Stimulated activated effector memory CD8-positive, alpha-beta T cell treated with anti-CD3 and anti-CD28 coated beads, Interleukin-12 subunit alpha, Interleukin-12 subunit beta, amount 100 ng/mL, for 72 hours (primary cell): ENCODE measurements at places on chromosomes 12 and 14.

GRCh38 chr12:78968226-78968625 is 103.7 kb downstream of the SYT1 start:
- DNase-seq, result no peak

GRCh38 chr12:94327809-94328208 is 131.9 kb downstream of the CEP83 start:
- no peak for DNase-seq

DNA sequence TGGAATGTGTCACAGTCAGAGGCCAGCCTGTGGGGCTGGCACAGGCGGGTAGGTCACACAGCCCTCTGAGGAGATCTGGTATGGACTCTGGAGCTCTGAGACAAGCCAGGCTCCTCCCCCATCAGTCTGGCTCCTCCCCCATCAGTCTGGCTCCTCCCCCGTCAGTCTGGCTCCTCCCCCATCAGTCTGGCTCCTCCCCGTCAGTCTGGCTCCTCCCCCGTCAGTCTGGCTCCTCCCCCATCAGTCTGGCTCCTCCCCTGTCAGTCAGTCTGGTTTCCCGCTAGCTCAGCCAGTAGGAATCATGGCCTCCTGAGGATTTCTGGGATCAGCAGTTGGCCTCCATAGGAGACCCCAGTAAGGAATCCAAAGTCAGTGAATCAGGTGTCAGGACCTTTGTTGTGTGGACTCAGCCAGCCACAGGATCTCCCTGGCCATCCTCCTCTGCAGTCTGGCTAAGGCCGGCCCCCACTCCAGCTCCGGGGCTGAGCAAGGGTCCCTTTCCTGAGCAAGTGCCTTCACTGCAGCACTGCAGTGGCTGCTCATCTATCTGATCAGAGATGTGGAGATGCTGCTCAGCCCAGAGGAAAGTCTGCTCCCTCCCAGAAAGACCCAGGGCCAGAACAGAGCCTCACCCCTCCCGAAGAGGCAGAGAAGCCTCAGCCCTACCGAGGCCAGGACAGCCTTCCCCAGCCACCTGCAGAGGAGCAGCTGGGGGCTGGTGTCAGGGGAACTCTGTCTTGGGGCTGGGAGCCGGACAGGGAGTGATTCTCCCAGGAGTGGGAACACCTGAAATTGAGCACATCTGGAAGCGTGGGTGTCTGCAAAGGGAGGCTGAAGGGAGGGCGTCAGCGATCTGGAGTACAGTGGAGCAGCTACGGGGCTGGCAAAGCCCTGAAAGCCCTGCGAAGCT is 35.7 kb downstream of the IQSEC3 start:
- DNase-seq, result no peak

GRCh38 chr12:97024393-97024792 is 117.3 kb downstream of the NEDD1 start:
- no peak for DNase-seq

DNA sequence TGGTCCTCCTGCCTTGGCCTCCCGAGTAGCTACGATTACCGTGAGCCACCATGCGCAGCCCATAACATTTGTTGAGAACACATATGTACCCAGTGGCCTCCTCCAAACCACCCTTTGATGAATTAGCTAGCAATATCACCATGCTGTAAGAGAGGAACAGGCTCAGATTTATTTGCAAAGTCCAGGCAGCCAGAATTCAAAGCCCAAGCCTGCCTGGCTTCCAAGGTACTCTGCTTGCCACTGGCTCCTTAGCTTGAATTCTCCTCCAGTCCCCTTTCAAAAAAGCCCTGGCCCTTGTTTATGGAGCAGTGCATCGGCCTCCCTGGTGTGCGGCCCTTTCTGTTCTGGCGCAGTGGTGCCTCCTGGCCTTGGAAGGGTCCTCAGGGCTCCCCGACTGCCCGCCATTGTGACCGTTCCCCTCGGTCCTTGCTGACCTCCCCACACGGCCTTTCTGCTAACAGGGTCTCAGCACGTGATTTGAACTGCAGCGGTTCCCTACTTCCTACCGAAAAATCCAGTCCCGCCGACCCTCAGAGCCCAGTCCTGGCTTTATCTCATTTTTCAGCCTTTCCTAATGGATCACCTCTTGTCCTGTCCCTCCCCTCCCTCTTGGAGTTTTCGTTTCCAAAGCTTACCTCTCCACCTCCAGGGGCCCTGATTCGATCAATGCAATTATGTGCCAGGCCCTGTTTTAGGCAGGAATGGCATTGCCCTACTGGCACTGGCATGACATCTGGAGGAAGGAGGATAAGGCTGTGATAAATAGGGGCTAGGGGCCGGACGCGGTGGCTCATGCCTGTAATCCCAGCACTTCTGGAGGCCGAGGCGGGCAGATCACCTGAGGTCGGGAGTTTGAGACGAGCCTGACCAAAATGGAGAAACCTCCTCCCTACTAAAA is 22.0 kb downstream of the SLC25A29 start:
- no peak for DNase-seq

- DNase-seq, result no peak
These were observed 42.6 kb downstream of the TRAF3 start for GRCh38 chr14:102819747-102820330.

- no peak for DNase-seq
These were observed 52.9 kb downstream of the SVOP start for GRCh38 chr12:108967869-108968540.

DNA sequence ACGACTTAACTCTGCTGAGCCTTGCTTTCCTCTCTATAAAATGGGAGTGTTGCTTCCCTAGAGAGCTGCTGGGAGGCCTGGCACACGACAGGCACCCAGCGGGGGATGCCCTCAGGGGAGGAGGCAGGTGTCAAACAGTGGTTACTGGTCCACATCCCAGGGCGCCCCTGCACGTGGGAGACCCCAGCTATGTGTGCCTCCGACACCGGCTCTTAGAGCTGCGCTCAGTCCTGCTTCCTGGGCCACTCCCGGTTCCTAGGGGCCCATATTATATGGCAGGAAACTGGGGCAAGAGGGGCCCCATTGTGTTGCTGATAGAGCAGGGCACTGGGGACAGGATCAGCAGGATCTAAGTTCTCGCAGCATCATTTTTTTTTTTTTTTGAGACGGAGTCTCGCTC is 47.3 kb downstream of the CHGA start:
- no peak for DNase-seq

- DNase-seq, result no peak
These were observed 24.1 kb downstream of the PTGER2 start for GRCh38 chr14:52338051-52338681.

DNA sequence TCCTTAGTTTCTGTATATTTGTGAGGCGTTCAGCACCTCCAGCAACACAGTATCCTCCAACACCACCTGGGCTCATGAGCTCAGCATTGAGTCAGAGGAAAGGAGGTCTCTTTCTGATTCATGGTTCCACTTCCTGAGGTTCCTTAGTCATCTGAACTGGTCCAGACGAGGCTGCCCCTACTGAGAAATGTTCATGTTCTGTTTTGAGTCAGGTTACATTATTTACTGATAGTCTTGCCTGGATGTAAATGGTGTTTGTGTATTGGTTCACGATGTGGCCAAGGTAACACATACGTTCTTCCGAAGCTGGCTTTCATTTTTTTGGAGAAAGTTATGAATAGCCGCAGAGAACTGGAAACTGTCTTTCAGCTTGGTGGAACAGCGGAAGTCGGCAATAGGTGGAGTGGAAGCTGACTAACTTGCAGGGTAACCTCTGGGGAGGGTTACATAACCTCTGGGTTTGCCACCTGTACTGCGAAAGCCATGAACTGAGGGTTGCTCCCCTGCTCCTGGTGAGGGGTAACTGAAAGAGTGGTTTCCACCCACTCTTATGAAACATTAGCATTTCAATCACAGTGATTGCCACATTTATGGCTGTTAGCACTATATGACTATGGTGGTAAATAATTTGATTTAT is 42.2 kb upstream of the MANSC4 start:
- DNase-seq, result peak; percentile 90

DNA sequence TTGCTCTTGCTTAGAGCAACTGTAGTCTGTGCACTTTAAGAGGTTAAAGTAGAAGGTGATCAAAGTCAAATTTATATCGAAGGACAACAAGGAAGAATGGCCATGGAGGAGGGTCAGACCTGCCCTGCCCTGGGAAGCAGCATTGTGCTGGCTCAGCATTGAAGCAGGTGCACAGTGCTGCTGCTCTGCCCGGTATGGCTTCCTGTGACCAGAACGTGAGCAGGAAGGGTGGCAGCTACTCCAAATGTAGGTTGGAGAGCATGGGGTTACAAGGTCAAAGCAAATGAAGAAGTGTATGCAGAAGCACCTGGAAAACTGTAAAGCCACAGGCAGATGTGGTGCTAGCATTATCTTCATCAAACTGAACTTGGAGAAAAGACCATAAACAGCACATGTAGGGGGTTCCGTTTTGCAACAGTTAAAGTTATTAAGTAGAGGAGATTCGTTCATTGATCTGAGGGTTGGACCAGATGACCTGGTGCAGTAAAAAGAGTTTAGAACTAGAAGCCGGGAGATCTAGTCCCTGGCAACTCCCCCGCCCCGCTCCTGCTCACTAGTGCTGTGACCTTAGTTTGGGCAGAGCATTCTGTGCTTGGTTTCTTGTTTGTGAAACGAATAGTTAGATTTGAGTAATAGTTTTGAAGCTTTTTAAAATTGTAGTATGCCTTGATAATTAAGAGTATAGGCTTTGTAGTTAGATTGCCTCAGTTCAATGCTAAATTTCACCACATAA is 84.2 kb downstream of the SCN8A start:
- no peak for DNase-seq

DNA sequence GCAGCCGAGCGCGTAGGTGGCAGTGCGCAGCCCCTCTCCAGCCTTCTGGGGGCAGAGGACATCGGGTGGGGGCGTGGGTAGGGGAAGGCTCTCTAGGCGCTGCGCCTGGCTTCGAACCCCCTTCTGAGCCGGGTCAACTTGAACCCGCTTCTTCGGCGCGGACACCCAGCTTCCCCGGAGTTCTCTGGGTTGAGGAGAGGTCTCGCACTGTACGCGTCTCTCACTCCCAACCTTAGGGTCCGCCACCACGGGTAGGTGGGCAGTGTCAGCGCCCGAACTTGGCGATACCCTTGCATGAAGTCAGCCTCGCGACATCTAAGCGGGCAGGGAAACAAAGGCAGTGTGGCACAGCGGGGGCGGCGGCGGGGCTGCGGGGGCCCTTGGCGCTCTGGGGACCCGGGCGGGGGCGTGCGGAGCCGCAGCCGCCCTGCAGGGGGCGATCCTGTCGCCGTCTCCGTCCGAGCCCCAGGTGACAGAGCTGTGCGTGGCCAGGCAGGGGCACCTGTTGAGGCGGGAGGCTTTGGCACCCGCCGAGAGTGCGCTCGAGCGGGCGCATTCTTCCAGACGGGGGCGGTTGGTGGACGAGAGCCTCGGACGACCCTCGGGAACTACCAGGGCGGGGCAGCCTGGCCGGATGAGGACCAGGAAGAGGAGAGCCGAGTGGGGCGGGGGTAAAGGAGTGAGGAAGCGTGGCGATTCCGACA is 1.1 kb downstream of the GALNT16 start:
- DNase-seq, result peak; percentile 71

DNA sequence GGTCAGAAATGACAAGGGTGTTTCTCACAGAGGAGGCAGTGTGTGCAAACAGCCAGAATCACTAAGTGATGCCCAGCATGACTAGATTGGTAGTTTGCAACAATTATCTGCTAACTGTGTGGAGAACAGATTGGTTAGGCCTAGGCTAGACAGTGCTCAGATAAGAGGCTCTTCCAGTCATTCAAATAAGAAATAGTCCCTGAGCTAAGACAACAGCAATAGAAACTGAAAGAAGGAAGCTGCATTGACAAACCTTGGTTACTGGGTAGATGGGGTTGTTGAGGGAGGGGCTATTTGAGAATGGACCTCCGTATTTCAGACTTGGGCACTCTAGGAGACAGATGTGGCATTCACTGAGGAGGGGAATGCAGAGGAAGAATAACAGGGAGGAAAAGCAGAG is 255.0 kb upstream of the NPAS3 start:
- no peak for DNase-seq

- no peak for DNase-seq
These were observed 8.5 kb downstream of the NFE2 start for GRCh38 chr12:54292083-54292930.

DNA sequence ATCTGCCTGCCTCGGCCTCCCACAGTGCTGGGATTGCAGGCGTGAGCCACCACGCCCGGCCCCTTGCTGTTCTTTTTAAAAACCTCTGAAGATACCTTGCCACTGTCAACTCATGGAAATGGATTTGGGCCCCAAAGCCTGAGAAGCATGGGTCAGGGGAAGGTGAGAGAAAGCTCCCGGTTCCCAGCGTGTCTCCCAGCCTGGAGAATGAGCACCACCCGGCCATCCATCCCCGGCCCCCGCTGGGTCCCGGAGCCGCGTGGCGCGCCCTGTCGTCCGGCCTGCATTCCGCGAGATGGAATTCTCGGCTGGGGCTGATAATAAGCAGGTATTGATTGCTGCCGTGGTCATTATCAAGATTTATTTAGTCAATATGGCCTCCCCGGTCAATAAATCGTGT is 126.5 kb upstream of the MYL2 start:
- DNase-seq, result no peak

DNA sequence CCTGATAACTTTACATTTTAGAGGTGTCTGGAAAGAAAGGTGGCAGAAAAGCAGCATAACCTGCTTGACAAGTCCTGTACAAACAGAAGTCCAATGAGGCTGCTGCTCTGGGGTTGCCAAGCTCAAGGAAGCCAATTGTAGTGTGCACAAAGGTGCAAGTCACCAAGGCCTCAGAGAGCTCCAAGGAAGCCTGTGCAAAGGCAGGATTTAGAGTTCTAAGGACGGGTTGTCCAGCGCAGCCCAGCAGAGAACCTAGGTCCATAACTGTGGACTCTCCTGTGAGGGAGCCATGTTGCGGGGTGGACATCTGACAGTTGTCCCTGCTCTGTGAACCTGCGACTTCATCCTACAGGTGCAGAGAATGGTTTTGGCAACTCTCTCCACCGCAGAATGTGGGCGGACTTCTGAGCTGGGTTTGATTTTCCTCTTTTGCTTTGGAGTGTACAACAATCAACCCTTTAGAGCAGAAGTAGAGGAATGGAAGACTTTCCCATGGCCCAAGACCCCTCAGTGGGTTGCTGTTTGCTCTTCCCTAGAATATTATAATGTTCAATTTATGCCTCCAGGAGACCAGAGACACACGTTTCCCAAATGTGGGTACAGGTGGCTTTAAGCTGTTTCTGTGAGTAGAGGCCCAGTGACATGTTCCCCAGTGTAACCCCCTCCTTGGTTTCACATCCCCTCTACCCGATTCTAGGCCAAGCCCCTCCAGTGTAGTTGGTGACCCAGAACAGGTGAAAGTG is 81.0 kb downstream of the ETV6 start:
- no peak for DNase-seq

DNA sequence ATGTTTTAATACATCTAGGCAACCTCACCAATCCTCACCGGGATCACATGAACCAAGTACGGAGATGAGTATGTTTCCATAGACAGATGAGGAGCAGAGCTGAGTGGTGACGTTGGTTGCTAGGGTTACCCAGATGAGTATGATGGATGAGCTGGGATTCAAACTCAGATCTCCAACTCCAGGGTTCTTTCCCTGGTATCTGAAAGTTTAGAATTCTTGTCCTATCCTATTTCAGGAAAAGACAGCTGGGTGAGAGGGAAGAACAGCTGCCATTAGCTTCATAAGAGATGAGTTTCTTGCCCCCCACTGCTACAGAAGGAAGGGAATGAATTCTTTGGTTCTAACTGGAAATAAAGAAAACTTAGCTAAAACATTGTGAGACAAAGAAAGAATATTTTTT is 728.9 kb upstream of the TBX3 start:
- no peak for DNase-seq

GRCh38 chr12:131076296-131076695 is 122.6 kb downstream of the ADGRD1 start:
- no peak for DNase-seq

- DNase-seq, result peak; percentile 77
These were observed at the start of gene RNU6-7 for GRCh38 chr14:32201816-32202490. TSS of gene RNU6-7 (plus strand) at chr14:32202045.
